ENCODE measurements at places on chromosomes 2 and 18. TPM values are rescaled to one million over a fixed set of nuclear protein-coding genes. Genes with fewer than 3 reads are reported as not detected.

The CSRNP3 gene
- total RNA-seq = 5.5 TPM

The SCN9A gene
- total RNA-seq = 15.6 TPM

The RAD51AP2 gene
- total RNA-seq = 0.12 TPM

The PDE1A gene
- total RNA-seq = 4.6 TPM

The RTKN gene
- 37.0 TPM for total RNA-seq

The RNPEPL1 gene
- total RNA-seq = 99.2 TPM

The MAP3K19 gene
- total RNA-seq = 2.1 TPM

The LOXHD1 gene
- total RNA-seq = 0.76 TPM

Data from left lung (tissue), 14 donors.